ENCODE measurements at places on chromosomes 2 and 18.

- DNase-seq: no peak
Measured at GRCh38 chr2:165443511-165443910, 26.0 kb upstream of the CSRNP3 start.

DNA sequence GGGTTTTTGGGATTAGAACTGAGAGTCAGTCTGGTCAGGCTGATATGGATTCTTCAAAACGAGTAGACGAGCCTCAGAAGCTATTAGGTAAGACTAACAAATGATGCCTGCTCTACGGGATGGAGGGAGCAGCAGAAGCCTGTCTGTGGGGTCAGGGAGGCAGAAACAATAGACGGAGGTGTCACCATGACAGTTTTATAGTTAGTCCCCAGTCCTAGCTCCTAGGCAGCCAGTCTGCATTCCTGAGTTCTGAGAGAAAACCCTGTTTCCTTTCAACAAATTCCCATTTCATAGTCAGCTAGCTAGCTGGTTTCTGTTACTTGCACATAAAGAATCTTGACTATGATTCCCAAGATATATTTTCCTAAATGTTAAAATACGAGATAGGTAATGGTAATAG, 542.1 kb downstream of the PID1 start:
- no peak for DNase-seq

GRCh38 chr2:26848336-26849055, 564 bp downstream of the DPYSL5 start:
- no peak for DNase-seq

GRCh38 chr2:143398781-143399180, 269.6 kb downstream of the ARHGAP15 start:
- DNase-seq: no peak

DNA sequence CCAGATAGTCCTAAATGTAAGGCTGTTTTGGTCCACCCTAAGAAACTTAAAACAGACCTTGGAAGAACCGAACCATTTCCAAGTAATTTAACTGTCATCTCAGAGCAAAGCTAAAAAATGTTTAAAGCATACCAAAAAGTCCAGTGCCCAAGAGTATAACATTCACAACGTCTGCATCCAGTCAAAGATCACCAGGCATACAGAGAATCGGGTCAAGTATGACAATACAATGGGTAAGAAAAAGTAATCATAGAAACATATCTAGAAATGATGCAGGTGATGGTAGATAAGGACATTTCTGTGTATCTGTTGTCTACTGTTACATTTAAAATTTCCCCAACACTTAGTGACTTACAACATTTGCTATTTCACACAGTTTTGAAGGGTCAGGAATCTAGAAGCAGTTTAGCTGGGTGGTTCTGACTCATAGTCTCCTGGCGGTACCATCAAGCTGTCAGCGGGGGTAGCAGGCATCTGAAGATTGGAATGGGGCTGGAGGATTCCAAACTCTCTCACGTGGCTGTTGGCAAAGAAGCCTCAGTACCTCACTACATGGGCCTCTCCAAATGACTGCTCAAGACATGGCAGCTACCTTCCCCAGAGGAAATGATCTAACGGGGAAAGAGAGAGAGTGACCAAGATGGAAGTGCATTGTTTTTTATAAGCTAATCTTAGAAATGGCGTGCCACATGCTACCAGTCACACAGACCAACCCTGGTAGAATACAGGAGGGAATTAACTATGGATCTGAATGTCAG, 36.6 kb upstream of the DYNC2LI1 start:
- no peak for DNase-seq

- DNase-seq: no peak
Measured at GRCh38 chr2:166042768-166043390, 84.9 kb downstream of the SCN1A start.

GRCh38 chr18:12113999-12114646, 20.5 kb downstream of the ANKRD62 start:
- DNase-seq: no peak

DNA sequence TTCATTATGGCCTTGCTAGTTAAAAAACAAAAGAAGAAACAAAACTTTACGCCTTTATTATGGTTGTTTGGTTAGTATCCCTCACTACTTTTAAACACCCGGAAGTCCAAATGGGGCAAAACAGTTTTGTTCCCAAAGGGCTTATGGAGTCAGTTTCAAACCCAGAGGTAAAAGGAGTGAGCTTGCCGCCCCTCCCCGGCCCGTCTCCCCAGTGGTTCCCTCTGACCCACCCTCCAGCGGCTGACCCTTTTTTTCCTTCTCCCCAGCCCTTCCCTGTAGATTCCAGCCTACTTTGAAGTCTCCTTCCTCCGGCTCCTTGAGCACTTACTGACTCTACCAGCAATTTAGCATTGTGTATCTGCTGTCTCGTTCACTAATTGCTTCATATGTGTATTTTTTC, 209.2 kb downstream of the ICOS start:
- no peak for DNase-seq

- DNase-seq: no peak
Measured at GRCh38 chr2:10439185-10439879, 8.8 kb downstream of the ODC1 start.

- DNase-seq: no peak
Measured at GRCh38 chr2:17133052-17133671, 385.1 kb downstream of the RAD51AP2 start.

- no peak for DNase-seq
Measured at GRCh38 chr2:60234274-60234986, 319.0 kb downstream of the BCL11A start.

DNA sequence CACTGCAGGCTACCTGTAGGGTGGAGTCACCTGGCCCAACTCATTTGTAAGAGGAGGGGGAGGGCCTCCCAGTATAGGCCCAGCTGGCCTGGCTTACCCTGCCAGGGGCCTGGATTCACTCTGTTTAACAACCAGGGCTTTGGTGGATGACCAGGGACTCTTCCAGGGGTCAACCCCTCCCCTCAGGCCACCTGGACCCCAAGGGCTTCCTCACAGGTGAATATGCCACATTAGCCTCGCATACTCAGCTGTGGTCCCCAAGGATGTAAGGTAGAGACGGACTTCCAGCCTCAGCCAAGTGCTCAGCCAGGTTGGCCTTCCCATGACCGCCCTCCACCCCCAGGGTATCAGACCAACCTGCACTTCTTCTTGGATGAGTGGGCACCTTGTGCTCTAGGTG, 8.8 kb upstream of the SH3RF3 start:
- DNase-seq: no peak

DNA sequence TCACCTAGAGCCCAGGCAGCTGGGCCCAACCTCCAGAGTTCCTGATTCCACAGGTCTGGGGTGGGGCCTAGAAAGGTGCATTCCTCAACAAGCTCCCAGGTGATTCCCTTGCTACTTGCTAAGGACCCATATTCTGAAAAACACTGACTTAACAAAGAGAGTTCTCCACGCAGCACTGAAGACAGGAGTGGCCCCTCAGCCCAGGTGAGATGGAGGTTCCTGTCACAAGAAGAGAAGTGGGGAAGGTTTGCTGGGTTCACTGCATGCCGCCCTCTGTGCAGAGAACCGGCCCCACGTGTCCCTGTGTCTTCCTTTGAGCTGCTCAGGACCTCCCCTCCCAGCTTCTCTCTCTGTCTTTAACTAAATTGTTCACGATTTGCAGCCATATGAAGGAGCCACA, 201.4 kb upstream of the DDX18 start:
- DNase-seq: no peak

DNA sequence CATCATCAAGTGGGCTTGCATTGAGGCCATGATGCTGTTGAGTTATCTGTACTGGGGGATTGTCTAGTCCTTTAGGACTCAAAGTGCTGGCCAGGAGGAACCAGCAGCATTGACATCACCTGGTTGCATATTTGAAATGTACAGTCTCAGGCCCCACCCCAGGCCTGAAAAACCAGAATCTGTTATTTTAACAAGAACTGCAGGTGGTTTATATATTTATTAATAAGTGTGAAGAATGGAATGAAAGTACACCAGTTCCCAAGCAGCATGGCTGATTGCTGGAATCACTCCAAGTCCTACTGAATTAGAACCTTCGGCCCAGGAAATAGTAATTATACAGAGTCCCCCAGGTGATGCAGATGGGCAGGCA, 2.8 kb downstream of the IL1F10 start:
- no peak for DNase-seq

- DNase-seq: no peak
Measured at GRCh38 chr2:21422050-21422449, 298.3 kb downstream of the TDRD15 start.

GRCh38 chr2:82527124-82527523, 1932.0 kb downstream of the SUCLG1 start:
- DNase-seq: no peak
